ENCODE measurements at places on chromosomes 1 and 21. TPM values are rescaled to one million over a fixed set of nuclear protein-coding genes. Genes with fewer than 3 reads are reported as not detected.

- no peak for DNase-seq
- H3K27me3 ChIP-seq: no peaks in the 10 kb centered on the region
- H3K27ac ChIP-seq: no peak overlapping the region
- H3K4me1 ChIP-seq: no peaks in the 10 kb centered on the region
- H3K4me3 ChIP-seq: no peak overlapping the region
Measured at GRCh38 chr21:45529785-45530422, 12.3 kb downstream of the SLC19A1 start.

DNA sequence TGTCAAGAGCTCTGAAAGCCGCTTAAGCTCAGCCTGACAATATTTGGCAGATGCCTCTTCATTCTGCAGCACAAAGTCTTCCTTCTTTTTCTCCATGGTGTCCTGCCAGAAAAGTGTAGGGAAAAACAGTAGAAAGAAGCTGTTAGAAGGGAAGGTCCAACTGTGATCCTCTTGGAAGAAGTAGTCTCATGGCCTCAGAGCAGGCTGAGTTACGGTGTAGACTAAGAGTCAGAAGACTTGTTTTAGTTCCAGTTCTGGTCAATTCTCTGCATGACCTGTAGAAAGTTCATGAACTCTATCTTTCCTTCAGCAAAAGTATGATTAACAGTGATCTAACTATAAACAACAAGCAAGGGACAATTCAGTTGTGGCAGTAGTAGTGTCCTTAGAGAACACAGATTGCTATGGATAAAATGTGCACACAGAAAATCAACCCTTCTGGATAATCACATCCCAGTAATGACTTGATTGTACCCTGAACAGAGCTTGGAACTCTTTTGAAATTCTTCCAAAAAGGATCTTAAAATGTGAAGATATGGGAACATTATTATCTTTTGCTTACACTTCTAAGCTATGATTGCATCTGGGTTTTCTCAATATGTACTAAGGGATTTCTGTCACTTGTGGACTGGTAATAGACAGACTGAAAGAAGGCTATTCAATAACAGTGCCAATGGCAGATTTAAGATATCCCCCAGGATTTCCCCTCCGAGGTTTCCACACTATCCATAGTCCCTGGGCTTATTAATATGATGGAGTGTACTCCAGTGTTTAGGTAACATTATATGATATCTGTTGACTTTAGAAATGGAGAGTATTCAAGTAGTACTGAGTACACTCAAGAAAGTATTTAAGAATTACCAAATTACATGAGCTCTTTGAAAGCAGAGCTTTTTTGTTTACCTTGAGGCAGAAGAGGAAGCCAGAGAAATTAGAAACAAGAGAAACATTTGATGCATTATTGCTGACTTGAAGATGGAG lies 22.1 kb upstream of the GBP2 start:
- DNase-seq: no peak
- H3K36me3 ChIP-seq: no peaks in the 10 kb centered on the region
- no peaks in the 10 kb centered on the region for H3K27me3 ChIP-seq
- no peak overlapping the region for H3K27ac ChIP-seq
- H3K4me3 ChIP-seq: no peak overlapping the region
- no peaks in the 10 kb centered on the region for H3K4me1 ChIP-seq

DNA sequence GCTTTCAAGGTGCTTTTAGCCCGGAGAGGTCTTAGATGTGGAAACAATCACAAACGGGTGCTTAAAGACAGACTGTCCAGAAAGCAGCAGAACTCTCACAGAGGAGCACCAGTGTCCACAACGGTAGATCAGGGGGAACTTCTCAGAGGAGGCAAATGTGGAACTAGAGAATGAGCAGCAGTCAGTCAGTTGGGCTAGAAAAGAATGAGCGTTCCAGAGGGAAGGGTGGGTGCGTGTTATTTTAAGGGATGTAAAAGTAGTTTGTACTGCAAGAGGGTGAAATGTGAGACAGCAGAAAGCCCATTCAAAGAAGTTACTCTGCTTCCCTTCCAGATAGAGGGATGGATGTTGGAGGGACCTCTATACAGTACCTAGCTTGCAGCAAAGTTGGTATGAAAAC lies 30.9 kb downstream of the RGS5 start:
- no peaks in the 10 kb centered on the region for H3K27me3 ChIP-seq
- no peak overlapping the region for H3K4me3 ChIP-seq
- peaks cover 64% of the 10 kb centered on the region for H3K4me1 ChIP-seq
- H3K27ac ChIP-seq: peak overlapping the region; percentile 42
- H3K36me3 ChIP-seq: no peaks in the 10 kb centered on the region

DTL gene
- 57.9 TPM for total RNA-seq

B3GALT2 gene
- not detected for total RNA-seq

CELA2A gene
- total RNA-seq: not detected

CASZ1 gene
- total RNA-seq: 12.8 TPM

DNA sequence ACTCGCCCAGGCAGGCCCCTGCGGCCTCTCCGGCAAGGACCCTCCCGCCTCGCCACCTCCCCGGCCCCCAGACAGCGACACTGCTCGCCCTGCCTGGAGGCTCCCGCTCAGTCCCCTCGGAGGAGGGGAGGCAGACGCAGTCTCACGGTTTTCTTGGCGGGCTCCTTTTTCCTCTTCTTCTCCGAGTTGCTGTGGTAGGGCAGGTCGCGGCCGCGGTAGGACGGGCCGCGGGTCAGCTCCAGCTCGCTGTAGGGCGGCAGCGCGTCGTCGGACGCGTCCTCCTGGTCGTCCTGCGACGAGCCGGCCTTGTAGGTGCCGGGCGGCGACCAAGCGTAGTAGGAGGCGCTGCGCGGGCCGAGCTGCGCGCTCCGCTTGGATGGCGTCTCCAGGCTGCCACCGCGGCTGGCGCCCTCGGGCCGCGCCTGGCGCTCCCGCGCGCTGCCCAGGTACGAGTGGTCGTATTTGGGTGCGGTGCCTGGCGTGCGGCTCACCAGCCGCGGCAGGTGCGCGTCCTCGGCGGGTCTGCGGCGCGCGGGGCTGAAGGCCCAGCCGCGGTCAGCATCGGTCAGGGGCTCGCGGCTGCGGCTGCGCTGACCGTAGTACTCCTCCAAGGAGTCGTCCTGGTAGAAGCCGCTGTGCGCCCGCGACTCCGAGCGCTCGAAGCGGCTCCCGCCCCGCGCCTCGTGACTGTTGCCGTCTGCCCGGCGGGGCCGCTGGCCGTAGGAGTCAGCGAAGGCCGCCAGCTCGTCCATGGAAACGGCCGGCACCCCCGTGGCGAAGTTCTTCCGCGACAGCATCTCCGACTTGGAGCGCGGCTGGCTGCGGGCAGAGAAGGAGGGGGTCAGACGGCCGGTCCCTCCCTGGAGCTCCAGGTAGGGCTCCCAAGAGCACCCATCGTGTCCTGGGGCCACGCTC lies 44.8 kb upstream of the TADA1 start:
- H3K27me3 ChIP-seq: peaks cover 23% of the 10 kb centered on the region
- H3K4me1 ChIP-seq: peaks cover 9% of the 10 kb centered on the region
- no peaks in the 10 kb centered on the region for H3K36me3 ChIP-seq
- H3K4me3 ChIP-seq: no peak overlapping the region

HFM1 gene
- total RNA-seq: not detected

GRCh38 chr1:38436006-38436405 lies 389.4 kb upstream of the POU3F1 start:
- H3K27ac ChIP-seq: no peak overlapping the region
- H3K4me1 ChIP-seq: no peaks in the 10 kb centered on the region
- H3K36me3 ChIP-seq: no peaks in the 10 kb centered on the region
- peaks cover 71% of the 10 kb centered on the region for H3K27me3 ChIP-seq

LINGO4 gene
- total RNA-seq: not detected

- no peaks in the 10 kb centered on the region for H3K27me3 ChIP-seq
- no peak overlapping the region for H3K4me3 ChIP-seq
- H3K36me3 ChIP-seq: peaks cover 18% of the 10 kb centered on the region
- H3K27ac ChIP-seq: no peak overlapping the region
Measured at GRCh38 chr1:156602557-156602993, 1.3 kb upstream of the GPATCH4 start.

DNA sequence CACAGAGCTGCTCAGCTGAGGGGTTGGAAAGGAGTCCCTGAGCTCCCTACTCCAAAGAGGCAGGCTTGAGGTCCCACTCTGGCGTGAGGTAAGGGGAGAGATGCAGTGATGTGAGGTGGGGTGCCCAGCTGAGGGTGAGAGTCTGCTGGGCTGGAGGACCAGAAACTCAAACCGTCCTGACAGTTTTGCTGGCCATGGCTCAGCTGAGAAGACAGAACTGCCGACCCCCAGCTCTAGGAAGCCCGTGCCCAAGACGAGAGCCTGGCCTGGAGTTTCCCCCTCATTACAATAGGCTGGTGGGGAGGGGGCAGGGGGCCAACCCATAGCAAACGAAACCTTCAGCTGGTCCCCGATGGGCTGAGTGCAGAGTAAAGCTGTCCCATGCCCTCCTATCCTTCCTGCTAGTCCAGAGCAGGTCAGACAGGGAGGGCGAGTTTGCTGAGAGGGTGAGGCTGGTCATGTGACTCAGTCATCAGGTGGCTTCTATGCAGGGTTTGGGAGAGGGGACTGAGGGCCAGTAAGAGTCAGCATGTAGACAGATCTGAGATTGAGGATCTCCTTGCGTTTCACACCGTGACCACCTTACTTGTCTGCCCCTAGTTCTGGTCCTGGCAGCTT lies 129.3 kb downstream of the PRDM2 start:
- no peak overlapping the region for H3K27ac ChIP-seq
- no peak overlapping the region for H3K4me3 ChIP-seq
- DNase-seq: peak; percentile 43
- peaks cover 7% of the 10 kb centered on the region for H3K4me1 ChIP-seq

- H3K36me3 ChIP-seq: no peaks in the 10 kb centered on the region
- no peak overlapping the region for H3K27ac ChIP-seq
- peaks cover 17% of the 10 kb centered on the region for H3K4me1 ChIP-seq
Measured at GRCh38 chr1:5989731-5990271, 2.4 kb downstream of the NPHP4 start.

DNA sequence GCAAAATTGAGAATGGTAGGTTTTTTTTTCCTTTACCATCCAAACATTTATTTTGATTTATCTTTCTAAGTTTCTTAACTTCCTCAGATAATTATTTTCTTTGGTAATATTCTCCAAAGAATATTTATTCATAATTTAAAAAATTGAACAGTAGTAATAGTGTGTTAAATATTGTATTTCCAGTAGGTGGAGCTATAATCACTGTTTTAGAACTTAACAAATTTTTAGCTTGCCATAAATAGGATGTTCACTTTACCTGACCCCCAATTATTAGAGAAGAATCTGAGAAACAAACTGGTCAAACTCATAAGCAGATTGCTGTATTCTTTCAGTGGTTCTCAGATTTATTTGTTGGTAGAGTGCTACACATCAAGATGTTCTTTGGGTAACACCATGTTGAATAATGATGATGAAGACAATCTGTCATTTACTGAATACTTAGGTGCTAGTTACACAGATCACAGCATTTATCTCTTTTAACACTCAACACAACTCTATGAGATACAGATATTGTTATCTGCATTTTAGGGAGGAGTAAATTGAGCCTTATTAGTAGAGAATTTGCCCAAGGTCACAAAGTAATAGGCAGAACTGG lies 82.4 kb upstream of the GPR88 start:
- H3K4me3 ChIP-seq: no peak overlapping the region
- no peaks in the 10 kb centered on the region for H3K36me3 ChIP-seq
- H3K27me3 ChIP-seq: no peaks in the 10 kb centered on the region
- peaks cover 10% of the 10 kb centered on the region for H3K4me1 ChIP-seq
- DNase-seq: peak; percentile 51
- H3K27ac ChIP-seq: no peak overlapping the region

DNA sequence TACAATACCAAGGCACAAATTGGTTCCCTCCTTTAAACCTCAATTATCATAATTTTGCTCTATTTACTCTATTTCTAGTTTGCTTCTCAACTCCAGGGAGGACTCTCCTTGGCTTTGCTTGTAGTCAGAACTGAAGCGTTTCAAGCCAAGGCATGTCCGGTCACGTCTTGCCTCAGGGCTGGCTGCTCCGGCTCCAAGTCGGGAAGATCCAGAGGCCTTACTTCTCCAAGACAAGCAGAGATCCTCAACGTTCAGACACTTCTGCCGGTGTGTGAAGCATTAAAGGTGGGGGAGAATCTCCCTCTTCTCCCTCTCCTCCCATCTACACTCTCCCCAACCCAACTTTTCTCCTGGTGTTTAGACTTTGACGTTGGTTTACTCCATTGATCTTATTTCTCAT lies 7.2 kb upstream of the HHAT start:
- no peaks in the 10 kb centered on the region for H3K4me1 ChIP-seq
- 0 out of 2 replicates have a peak, but pooled peaks cover 2% of the 10 kb centered on the region for H3K27me3 ChIP-seq
- no peaks in the 10 kb centered on the region for H3K36me3 ChIP-seq
- H3K4me3 ChIP-seq: no peak overlapping the region

- no peaks in the 10 kb centered on the region for H3K36me3 ChIP-seq
- no peak for DNase-seq
- H3K27me3 ChIP-seq: peaks cover 95% of the 10 kb centered on the region
- H3K27ac ChIP-seq: no peak overlapping the region
Measured at GRCh38 chr1:60888126-60888525, 194.2 kb upstream of the NFIA start.

DNMT3L gene
- total RNA-seq: not detected

AK5 gene
- total RNA-seq: 3.4 TPM

- H3K4me1 ChIP-seq: no peaks in the 10 kb centered on the region
- H3K27ac ChIP-seq: no peak overlapping the region
- H3K27me3 ChIP-seq: no peaks in the 10 kb centered on the region
- no peak overlapping the region for H3K4me3 ChIP-seq
- no peaks in the 10 kb centered on the region for H3K36me3 ChIP-seq
Measured at GRCh38 chr1:29050166-29050565, 73.5 kb downstream of the TMEM200B start.

GRCh38 chr1:235246022-235246948 lies 81.7 kb downstream of the ARID4B start:
- no peaks in the 10 kb centered on the region for H3K27me3 ChIP-seq
- DNase-seq: peak; percentile 51
- peaks cover 16% of the 10 kb centered on the region for H3K4me1 ChIP-seq

GUCA2A gene
- total RNA-seq: not detected

- peaks cover 20% of the 10 kb centered on the region for H3K4me1 ChIP-seq
- H3K4me3 ChIP-seq: no peak overlapping the region
- H3K27me3 ChIP-seq: no peaks in the 10 kb centered on the region
- DNase-seq: peak; percentile 95
- no peak overlapping the region for H3K27ac ChIP-seq
- no peaks in the 10 kb centered on the region for H3K36me3 ChIP-seq
Measured at GRCh38 chr1:28882009-28882628, 32.2 kb upstream of the EPB41 start.

- H3K4me1 ChIP-seq: no peaks in the 10 kb centered on the region
- peaks cover 41% of the 10 kb centered on the region for H3K27me3 ChIP-seq
- H3K4me3 ChIP-seq: no peak overlapping the region
- no peaks in the 10 kb centered on the region for H3K36me3 ChIP-seq
- DNase-seq: no peak
Measured at GRCh38 chr1:81428998-81429397, 371.7 kb upstream of the ADGRL2 start.

DNA sequence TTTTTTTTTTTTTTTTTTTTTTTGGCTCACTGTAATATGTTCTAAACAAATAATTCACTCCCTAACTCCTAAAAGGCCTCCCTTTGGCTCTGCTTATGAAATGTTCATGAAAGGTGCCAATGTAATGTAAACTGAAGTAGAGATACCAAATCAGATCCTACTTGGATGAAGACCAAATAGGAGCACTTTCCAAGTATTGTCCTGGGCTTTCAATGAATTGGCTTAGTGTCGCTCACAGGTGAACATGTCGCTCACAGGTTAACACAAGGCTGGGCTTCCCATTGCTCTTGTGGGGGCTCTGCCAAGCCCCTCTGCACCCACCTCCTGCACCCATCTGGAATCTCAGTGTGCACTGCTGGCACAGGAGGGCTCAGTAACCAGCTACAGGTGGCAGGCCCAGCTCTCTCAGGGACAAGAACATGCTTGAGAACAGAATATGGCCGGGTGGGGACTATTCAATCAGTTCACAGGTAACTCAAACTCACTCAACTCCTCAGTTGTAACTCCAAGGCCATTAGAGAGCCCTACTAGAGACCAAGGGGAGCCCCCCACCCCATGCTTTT lies 10.6 kb upstream of the CD58 start:
- H3K4me3 ChIP-seq: no peak overlapping the region
- H3K4me1 ChIP-seq: no peaks in the 10 kb centered on the region
- H3K27ac ChIP-seq: no peak overlapping the region
- no peaks in the 10 kb centered on the region for H3K27me3 ChIP-seq
- H3K36me3 ChIP-seq: no peaks in the 10 kb centered on the region

KCNE2 gene
- not detected for total RNA-seq
